ENCODE measurements at places on chromosomes 3 and 15.

DNA sequence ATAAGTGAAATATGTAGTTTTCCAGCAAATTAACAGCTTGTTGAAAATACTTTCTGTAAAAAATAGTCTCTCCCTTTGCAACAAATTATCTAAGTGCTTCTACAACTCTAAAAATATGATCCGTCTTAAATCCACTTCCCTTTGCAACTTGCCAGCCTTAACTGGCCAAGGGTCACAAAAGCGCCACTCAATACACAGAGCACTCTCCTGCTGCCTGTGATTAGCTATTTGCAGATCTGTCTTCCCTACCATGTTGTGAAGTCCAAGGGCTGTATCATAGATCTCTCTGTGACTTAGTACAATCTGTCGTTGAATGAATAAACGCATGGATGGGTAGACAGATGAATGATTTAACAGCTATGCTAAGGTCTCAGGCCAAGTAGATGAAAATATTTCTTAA, 76.2 kb downstream of the ITGB5 start:
- no peak for DNase-seq

DNA sequence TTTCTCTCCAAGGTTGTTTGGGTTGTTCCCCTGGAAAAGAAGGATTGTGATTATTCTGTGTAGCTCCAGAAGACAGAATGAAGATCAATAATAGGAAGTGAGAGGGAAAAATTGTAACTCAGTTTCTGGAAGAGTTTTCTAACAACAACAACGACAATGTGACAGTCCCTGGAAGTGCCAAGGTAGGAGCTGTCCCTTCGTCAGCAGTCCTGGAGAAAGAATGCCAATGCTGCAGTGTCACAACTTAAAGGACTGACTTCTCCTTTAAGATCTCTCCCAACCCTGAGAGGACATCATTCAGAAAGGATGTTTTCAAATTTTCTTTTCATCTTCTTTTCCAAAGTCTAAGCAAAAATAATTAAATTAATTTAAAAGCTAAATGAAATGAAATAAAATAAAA, 136.4 kb upstream of the GAP43 start:
- no peak for DNase-seq

DNA sequence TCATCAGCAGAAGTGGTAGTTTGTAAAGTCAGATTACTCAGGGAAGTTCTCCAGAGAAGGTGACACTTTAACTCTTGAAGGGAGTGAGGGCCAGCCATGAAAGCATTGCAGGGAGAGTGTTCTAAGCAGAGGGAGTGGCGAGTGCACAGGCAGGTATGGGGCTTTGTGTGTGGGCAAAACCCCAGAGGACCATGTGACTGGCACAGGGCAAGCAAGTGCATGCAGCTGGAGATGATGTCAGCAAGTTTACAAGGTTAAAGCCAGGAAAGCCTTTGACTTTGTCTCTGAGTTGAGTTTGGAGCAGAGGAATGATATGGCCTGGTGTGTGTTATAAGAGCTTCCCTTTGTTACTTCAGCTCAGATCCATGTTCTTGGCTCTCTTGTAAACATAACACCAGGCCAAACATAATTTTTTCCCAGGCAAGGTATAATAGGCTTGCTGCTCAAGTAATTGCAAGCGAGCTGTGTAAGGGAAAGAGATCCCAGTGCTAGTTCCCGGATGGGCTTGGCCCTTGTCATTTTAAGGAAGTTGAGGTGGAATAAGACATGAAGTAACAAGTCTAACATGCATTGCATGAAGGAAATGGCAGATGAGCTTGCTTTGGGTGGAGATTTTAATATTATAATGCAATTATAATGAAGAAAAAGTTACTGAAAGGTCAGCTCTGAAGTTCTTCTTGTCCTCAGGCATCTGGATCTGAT, 341.1 kb upstream of the LRRC3B start:
- no peak for DNase-seq

GRCh38 chr3:53134631-53135232, 4.5 kb upstream of the RFT1 start:
- peak; percentile 13 for DNase-seq

DNA sequence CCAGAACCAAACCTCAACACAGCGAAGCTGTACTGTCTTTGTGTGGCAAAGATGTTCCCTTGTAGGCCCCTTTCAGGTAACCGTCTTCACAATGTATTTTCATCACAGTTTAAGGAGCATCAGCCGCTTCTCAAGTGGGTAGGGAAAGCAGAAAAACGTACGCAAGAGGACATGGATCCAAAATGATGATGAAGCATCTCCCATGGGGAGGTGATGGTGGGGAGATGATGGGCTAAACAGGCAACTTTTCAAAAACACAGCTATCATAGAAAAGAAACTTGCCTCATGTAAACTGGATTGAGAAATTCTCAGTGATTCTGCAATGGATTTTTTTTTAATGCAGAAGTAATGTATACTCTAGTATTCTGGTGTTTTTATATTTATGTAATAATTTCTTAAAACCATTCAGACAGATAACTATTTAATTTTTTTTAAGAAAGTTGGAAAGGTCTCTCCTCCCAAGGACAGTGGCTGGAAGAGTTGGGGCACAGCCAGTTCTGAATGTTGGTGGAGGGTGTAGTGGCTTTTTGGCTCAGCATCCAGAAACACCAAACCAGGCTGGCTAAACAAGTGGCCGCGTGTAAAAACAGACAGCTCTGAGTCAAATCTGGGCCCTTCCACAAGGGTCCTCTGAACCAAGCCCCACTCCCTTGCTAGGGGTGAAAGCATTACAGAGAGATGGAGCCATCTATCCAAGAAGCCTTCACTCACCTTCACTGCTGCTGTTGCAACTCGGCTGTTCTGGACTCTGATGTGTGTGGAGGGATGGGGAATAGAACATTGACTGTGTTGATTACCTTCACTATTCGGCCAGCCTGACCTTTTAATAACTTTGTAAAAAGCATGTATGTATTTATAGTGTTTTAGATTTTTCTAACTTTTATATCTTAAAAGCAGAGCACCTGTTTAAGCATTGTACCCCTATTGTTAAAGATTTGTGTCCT, 60.0 kb downstream of the AAGAB start:
- no peak for DNase-seq

- DNase-seq = no peak
These were observed 247.7 kb upstream of the GADL1 start for GRCh38 chr3:31142139-31142538.

DNA sequence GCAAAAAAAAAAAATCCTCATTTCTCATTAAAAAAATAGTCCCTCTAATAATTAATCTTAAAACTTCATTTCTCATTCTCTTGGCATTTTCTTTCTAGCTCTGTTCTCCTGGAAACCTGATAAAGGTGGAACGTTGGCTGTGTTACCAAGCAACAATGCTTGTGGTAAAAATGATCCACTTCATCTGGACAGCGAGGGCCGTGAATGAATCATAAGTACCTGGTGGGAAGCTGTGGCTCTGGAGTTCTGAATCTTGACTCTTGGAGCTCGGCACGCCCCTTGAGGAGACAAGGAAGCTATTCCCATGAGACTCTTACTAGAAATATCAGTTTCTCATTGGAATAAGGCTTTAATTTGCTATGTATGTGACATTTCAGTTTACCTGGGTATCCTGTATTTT, 32.5 kb downstream of the BCL2L10 start:
- DNase-seq = no peak

GRCh38 chr15:88115486-88116152, 140.9 kb downstream of the NTRK3 start:
- DNase-seq = no peak

DNA sequence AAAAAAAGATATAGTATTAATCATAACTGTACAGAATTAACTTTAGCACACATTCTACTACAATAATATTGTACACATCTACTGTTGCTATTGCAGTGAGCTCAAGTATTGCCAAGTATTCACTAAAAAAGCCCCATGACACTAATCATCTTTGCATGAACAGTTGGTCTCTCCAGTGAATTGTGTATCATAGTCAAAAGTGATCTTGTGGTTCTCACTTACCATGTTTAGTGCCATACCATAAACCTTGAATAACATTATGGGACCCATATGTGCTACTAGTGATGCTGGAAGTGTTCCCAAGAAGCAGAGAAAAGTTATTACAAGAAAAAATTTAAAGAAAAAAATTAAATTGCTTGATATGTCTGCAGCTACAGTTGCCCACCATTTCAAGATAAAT, 177.1 kb downstream of the PCCB start:
- DNase-seq = no peak

DNA sequence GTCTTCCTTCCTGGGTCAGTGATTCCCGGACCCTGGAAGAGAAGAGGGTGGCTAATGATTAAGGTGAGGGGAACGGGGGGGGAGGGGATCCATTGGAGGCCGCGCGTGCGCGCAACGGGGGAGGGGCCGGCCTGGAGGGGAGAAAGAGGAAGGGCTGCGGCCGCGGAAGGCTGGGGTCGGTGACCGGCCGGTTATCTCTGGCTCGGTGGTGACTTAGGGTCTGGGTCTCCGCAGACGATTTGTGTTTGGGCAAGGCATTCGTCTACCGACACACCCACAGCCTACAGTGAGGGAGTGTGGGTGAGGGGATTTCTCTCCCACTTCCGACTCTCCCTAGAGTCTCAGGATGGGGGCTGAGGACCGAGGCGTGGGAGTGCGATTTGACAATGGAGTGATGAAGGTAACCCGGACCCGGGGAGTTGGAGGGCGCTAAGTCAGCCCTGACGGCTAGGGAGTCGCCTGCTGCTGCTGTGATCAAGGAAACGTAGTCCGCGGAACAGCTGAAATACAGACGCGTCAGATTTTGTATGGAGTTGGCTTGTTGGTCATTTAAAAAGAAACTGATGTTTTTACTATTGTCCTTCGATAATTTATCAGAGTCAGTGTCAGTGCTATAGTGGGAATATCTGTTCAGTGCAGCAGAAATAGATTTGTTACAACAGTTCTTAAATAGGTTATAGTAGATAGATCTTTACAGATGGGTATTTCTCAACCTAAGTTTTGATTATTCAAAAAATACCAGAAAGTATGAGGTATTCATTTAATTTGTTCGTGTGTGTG, 733 bp downstream of the RNF111 start:
- DNase-seq = peak; percentile 35

- DNase-seq = no peak
These were observed 67.6 kb downstream of the ZNF445 start for GRCh38 chr3:44409640-44410410.
